ENCODE measurements at places on chromosomes 7 and 10.

GRCh38 chr7:108724251-108725100 is 154.8 kb downstream of the DNAJB9 start:
- DNase-seq: no peak

DNA sequence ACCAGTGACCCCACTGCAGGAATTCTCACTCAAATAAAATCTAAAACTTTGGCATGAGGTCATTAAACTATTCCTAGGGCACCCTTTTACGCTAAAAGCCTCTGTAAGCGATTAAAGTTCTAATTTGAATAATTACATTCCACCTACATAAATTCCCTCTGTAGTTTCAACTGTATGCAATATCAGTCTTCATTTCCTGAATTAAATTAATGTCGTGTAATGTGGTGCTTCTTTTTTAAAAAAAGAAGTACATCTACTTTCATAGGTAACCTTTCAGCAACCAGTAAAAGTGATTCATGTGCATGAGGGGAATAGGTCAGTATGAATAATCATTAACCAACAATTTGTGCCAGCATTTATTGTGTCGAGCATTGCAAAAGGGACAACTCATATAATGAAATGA is 44.7 kb downstream of the IMMP2L start:
- no peak for DNase-seq

GRCh38 chr10:79069325-79070080 is 737 bp downstream of the ZMIZ1 start:
- DNase-seq: peak; percentile 63

DNA sequence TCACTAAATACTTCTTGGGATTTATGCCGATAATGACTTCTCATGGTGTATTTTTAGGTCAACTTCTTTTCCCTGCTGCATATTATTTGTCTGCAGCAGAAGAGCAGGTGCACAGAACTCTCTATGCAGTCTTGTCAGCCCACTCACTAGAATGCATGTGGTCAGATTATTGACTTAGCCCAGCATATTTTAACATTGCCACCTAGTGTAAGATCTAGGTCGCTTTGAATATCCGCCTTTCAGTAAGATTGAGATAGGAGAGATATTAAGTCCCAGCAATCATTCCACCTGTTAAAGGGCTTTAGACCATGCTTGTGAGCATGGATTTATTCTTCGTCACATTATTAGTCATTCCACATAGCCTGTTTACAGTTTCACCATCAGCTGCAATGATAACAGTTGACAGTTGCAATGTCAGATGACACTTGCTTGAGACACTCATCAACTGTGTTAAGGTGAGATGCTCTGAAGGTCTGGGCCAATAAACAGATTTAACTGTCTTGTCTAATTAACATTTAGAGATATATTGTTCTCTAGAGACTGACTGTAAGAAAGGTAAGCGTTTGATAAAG is 491.7 kb downstream of the ARL4A start:
- DNase-seq: no peak

DNA sequence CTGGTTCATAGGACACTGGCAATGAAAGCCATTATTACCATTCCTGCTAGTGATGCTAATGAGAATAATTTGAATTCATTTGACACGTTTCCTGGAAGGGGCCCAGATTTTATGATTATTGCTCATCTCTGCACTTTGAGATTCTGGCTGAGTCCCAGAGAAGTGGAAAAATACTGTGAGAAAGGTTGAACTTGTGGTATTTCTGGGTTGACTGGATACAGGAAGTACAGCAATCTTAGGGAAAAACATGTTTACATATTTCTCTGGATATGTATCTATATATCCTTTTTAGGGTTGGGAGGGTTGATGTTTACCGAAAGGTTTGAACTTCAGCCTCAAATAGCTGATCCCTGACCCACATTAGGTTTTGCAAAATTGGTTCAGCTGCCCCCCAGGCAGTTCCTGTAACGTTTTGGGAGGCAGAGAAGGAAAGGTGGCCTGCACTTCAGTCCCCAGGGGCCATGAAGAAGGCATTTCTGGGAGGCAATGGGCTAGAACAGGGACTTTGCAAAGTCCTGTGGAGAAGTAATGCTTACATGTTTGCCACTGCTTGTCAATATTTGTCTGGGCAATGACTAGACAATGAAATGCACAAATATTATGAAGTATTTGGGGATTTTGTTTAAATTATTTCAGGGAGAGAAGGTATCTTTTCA is 253.7 kb upstream of the PITRM1 start:
- DNase-seq: peak; percentile 39

DNA sequence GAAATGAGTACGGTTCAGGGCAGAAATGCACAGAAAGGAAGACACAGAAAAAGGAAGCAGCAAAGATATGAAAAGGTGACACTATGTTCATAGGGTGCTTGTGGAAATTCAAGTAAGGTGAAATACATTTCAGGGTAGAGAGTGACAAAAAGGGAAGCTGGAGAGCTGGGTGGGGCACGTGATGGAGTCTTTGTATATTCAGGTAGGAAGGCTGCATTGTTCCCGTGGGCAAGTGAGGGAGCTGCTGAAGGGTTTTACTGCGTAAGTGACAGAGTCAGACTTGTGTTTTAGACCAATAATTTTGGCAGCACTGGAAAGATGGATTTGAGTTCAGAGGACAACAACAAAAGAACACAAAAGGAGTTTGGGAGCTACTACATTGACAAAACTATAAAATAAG is 35.3 kb upstream of the ANK3 start:
- no peak for DNase-seq

Data from AG20443 (cell line).